Activated CD8-positive, alpha-beta memory T cell treated with anti-CD3 and anti-CD28 coated beads for 4 hours (primary cell): ENCODE measurements at places on chromosomes 16 and 17.
A peak's percentile ranks its signal among the peaks of the same experiment; 100 is the strongest.

GRCh38 chr16:28623172-28623711 is 13.4 kb upstream of the SULT1A1 start:
- DNase-seq = peak; percentile 27

GRCh38 chr17:58238147-58238634 is at the start of gene LPO:
Gene LPO (plus strand): TSS chr17:58238584. CDS start chr17:58242980, 4,396 bp downstream.
- no peak for DNase-seq

DNA sequence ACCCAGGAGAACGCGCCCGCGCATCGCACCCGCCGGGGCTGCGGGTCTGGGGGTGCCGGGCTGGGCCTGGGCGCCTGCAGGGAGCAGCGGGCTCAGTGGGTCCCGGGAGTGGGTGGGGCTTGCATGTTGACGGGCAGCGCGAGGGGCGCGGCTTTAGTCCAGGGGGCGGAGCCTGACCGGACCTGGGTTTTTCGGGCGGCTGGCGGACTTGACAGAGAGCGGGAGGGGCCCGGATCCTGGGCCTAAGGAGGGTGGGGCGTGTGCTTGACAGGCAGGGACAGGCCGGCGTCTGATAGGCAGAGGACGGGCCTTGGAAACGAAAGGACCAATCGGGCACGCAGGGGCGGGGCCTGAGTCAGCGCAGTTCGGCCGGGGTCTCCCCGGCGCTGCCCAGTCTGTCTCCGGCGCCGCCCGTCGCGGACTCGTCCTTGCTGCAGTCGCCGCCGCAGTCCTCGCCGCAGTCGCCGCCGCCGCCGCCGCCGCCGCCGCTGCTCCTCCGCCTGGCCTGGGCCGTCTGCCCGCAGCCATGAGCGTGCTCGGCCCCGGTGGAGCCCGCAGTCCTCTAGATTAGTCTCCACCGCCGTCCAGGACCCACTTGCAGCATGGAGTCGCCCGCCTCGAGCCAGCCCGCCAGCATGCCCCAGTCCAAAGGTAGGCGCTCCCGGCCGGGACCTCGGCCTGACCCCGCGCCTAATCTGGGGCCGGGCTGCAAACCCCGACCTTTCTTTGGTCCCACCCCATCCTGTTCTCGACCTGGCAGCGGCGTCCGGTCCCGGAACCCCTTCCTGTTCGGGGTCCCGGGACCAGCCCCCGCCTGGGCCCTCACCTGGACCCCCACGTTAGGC is at the start of gene MAP2K3:
Gene MAP2K3, plus strand, starts transcription at position 393 of the 845 bp plus-strand sequence. Its CDS starts 210 bp downstream, at position 603.
- DNase-seq = peak; percentile 94

DNA sequence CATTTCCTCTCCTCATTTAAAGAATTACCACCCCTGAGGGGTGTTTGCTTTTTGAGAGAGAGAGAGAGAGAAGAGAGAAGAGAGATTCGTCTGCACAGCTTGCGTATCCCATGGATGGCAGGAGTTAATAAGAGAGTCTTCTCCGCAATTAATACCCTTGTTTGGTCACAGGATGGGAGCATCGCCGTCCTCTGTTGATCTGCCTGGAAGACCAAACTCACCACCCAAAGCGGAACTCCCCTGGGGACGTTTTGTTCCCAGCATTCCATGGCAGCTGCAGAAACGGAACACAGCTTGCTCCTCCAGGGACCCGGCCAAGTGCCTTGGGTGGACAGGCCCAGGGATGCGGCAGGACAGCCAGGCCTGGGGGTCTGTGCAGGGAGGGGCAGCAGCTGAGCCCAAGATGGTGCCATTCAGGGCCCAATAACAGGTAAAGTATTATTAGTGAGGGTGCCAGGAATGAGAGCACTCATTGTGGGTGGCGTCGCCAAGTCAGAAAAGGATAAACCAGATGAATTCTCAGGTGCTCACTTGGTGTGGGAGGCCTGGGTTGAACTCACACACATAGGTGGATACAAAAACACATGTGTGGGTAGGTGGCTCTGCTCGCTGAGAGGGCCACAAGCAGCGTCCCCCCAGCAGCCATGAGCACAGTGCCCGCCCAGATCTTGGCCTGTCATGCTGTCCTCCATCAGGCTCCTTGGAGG is 83.1 kb downstream of the NT5M start:
- DNase-seq = no peak

DNA sequence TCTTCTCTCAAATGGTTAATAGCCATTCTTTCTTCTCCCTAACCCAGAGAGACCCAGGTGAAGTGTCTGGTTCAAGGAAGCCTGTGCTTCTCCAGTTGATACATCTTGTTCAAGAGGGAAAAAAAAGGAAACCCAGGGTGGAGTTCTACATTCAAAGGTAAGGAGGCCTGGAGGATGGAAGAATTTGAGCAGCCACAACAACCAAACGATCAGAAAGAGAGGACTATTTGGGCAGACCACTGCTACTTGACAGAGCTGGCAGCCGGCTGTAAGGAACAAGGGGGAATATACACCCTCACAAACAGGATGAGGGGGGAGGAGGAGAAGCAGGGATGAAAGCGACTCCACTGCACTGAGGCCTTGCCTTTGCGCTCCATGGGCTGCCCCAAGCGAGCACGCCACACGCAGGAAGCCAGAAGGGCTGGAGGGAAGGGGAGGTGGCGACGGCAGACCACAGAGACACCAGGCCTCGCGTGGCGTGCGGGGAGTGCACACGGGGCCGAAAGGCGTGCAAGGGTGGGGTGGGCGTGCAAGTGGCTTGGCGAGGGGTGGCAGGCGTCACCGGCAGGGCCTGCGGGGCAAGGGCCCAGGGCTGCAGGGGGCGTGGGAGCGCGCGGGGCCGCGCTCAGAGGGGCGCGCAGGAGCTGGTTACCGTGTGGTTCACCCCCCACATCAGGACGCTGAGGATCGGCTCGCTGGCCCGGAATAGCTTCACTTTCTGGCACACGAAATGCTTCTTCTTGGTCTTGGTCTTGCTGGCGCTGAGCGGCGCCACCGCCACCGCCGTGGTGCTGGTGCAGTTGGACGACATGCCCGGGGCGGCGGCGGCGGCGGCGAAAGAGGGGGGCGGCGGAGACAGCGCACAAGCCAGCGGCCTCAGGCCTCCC is 499 bp downstream of the PIP4K2B start:
- DNase-seq = peak; percentile 19

- no peak for DNase-seq
Measured at GRCh38 chr17:17395246-17395802, 81.5 kb upstream of the MED9 start.

DNA sequence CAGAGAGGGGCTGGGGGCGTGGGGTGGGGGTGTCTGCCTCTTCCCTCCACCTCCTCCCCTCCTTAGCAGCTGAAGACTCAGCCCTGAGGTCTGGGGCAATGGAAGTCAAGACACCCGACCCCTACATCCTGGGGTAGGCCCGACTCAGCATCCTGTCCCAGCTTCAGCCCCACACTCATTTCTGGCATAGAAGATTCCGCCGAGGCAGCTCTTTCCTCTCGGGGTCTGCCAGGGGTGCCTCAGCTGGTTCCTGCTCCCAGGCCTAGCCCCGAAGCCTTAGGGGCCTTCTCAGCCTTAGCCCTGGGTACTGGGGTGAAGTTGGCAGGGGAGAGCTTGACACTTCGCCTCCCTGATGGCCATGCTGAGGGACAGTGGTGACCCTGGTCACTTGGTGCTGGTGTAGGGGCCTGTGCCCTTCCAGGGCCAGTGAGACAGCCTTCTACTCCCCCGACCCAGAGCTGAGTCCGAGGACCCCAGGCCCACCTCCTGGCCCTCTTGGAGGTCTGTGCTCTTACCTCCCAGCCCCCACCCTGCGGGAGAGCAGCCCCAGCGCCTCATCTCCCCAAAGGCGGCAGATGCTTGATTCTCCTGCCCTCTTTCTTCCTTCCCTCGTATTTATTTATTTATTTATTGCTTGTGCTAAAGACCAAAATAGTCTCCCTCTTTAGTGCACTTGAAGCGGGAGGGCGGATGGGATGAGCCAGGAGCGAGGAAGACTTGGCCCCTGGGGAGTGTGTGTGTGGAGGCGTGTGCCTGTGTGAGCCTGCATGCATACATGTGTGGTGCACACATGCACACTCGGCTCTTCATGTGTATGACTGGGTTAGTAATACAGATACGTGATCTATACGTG is 42.5 kb downstream of the KCNJ12 start:
- DNase-seq = no peak

DNA sequence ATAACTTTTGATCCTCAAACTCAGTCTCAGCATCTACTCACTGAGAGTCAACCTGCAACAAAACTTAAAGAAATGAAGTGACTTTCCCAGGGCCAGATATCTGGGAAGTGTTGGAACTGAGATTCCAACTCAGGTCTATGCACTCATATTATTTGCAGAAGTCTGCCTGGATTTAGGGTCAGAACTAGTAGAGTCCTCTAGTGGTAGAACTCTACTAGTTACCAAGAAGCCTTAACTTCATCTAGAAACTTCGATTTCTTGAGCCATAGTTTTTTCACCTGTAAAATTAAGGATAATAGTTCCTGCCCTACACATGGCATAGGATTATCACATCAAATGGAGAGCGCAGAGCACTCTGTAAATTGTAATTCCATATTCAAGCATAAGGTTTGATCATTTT is 23.4 kb upstream of the KRT24 start:
- no peak for DNase-seq

DNA sequence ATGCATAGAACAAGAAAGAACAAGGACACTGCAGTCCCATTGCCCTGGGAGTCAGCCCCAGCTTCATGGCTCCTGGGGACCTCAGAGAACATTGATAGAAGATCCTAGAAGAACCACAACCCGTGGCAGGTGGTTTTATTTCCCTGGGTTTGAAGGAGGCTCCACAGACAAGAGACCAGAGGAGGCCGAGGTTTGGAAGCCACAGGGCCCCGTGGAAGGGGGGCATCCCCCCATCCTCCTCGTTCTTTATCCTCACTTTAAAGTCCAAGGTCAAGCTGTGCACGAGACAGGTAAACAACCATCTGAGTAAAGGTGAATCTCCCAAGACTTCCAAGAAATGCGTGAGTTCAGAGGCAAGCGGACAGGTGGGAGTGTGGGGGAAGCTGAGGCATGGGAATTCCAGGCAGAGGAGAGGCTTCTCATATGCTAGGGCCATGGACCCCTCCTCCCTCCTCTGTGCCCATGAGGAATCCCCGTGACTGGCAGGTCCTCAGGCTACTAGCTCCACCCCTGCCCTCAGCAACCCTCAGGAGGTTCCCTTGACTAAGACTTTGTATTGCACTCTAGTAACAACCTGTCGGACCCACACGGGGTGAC is 849 bp upstream of the SULT1A1 start:
- DNase-seq = no peak

- DNase-seq = no peak
Measured at GRCh38 chr16:12489357-12489990, 314.2 kb downstream of the CPPED1 start.

GRCh38 chr16:87499189-87499486 is 6.3 kb upstream of the ZCCHC14 start:
- no peak for DNase-seq

DNA sequence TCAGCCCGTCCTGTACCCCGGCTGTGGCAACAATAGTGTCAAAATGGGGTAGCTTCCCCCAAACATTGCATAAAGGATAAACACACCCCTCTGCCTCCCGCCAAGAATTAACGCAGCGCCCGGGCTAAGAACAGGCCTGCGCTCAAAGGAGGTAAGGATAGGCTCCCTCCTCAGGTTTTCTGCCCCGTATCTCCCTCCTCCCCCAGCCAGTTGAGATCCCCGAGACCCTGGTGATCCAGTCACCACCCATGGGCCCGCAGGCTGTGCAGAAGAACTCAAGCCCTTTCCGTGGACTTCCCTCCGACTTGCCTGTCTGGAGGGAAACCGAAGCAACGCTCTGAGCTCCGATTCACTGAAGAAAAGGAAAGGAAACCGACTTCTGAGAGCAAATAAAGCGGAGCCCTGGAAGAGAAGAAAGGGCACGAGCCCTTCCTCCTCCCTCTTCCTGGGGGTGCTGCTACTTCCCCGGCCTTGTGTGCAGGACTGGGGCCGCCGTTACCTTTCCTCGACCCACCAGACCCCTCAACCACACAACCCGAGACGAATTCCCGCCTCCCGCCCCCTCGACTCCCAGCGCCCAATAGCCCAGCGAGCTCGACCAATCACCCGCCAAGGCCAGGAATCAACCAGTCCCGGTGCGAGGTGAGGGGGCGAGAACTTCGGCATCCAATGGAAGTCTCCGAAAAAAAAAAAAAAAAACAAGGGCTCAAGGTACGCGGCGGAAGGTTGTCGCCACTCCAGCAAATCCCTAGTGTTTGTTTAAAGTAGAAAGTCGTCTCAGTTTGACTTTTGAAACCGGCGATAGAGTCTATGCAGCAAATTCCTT is at the start of gene BRIP1:
Gene BRIP1, minus strand, starts transcription at position 554 of the 826 bp plus-strand sequence. CDS start 1,989 bp downstream, outside the sequence.
- DNase-seq = peak; percentile 77

- DNase-seq = no peak
Measured at GRCh38 chr17:31877911-31878702, 19.1 kb upstream of the COPRS start.

- no peak for DNase-seq
Measured at GRCh38 chr17:35900280-35900679, 20.1 kb upstream of the CCL5 start.

GRCh38 chr17:1485423-1486376 is 6.8 kb downstream of the MYO1C start:
- peak; percentile 54 for DNase-seq

GRCh38 chr16:67177743-67178699 is 5.7 kb downstream of the MATCAP1 start:
- no peak for DNase-seq

DNA sequence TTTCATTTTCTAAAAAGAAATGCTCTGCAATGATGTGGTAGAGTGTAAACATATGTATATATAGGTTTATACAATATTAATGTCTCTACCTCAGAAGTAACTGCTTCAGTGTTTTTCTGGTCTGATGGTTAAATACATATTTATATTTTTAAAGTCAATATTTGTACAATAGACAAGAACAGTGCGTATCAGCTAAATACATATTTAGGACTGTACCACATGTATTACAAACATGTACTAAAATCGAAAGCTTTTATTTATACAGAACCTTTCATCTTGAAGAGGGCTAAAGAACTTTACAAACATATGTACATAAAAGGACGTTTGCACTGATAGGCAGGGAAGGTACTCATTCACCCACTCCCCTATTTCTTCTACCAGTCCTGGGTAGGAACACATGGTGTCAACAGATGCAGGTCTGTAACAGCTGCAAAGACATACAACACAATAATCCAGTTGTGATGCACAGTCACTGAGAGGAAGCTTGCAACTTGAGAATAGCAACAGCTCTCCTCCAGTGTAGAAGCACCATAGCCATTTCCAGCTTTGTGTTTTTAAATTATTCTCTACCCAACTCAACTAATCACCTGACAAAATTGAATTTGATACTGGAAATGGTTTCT is 206.9 kb upstream of the C17orf78 start:
- no peak for DNase-seq

- DNase-seq = no peak
Measured at GRCh38 chr17:40525294-40525693, 23.9 kb upstream of the TNS4 start.

DNA sequence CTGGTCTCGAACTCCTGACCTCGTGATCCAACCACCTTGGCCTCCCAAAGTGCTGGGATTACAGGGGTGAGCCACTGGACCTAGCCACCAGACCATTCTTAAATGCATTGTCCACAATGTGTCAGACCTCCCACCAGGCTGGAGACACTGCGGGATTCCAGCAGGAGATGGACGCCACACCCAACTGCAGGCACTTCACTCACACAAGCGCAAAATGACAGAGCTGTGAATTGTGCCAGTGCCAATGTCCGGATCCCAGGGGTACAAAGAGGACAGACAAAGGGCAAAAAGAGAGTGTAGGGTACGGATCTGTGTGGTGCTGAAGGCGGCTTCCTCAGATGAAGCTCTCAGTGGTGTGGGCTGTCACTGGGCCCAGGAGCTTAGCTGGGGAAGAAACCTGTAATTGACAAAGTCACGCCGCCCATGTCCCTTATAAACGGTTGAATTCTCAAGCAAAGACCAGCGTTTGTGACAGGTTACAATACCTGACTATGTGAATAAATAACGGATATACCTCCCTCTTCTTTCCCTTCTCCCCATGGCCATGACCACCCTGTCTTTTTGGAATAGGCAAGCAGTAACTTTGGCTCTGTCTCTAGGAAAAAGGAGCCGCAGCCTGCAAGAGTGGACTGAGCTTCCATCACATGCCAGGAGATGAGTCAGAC is 40.0 kb downstream of the HS3ST3A1 start:
- DNase-seq = no peak
